Bone marrow (tissue), 2 donors: ENCODE measurements at places on chromosomes 3 and 15.

DNA sequence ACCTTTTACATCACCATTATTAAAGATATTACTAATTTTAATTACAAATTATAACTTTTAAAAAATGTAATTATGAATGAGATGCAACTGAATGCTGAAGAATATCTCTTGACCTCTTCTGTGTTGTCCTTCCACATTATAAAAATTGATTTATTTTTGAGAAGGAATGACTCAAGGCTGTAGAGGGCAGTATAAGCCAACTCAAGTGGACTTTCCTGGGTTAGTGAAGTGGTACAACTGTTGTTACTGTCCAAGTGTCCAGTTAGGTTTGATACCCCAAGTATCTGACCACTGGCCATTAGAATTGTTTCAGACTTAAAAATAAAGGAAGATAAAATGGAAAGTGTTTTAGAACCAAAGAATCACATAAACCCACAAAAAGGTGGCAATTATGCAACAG is 51.9 kb downstream of the BBX start:
- no peak for DNase-seq

GRCh38 chr3:160904691-160905090 is 148.7 kb downstream of the PPM1L start:
- no peak for DNase-seq

DNA sequence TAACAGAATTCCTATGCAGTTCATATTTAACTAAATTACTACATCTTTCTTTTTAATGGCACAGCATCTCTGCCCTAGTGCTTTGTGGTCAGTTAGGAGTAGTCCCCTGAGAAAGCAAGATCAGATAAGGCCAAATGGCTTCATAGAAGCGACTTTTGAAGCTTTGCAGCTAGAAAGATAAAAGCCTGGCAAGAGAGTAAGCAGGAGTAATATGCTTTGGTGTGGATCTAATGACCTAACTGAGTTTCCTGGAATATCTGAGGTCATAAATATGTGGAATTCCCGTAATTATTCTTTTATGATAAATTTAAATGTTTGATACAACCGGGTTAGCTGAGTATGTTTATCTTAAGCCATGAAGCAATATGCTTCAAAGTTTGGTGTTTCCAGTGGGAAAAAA is 374.9 kb upstream of the LRRC3B start:
- DNase-seq: no peak

- peak; percentile 79 for DNase-seq
These were observed 47.0 kb downstream of the OXNAD1 start for GRCh38 chr3:16311960-16312451.

DNA sequence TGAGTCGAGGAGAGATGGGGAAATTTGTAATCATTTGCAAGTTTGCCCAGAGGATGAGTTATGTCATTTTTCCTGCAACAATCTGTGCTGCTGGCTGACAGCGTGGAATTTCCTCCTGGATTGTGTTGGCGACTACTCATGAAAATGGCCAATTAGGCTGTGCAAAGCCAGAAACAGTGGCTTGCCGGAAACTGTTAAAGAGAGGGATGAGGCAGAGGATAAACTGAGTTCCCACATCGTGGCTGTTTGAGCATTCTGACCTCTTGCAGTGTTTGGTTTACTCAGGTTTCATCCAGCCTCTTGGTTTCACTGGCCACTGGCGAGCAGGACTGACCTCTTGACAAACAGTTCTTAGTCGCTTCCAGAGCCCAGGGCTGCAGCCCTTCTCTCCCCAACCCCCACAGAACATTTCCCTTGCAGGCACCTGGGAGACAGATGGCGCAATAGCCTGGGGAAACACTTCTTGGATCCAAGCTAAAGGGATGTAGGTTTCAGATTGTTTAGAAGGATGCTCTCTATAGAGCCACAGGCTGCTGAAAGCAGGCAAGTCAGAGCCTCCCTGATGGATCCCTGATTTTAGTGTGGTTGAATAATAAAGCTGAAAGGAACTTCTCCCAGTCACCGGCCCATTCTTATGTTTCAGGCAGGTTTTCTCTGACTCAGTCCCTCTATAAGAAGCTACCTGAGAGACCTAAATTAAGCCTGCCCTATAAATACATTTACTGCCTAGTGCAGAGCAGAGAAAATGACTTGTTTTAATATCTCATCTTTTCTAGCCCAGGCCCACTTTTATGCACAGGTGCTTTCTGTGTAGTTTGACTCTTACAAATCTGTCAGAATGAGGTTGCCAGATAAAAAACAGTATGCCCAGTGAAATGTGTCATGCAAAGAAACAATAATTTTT is 92.8 kb upstream of the UBE2E1 start:
- no peak for DNase-seq

DNA sequence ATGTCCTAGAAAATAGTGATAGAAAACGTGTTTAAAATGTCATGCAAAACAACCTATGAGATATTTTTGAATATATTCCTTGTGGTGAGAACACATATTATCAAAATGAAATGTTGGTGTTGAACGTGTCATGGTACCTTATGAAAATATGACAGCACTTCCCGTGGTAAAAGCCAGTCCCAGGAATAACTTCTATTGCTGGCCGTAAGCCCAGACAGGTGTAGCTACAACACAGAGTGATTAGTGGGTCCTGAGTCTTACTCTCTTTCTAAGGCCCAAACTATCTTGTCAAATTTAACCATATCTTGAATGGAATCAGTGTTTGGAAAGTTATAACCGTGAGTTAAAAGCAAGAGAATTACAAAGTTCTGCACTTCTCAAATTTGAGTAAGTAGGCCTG is 24.1 kb downstream of the RARB start:
- no peak for DNase-seq

DNA sequence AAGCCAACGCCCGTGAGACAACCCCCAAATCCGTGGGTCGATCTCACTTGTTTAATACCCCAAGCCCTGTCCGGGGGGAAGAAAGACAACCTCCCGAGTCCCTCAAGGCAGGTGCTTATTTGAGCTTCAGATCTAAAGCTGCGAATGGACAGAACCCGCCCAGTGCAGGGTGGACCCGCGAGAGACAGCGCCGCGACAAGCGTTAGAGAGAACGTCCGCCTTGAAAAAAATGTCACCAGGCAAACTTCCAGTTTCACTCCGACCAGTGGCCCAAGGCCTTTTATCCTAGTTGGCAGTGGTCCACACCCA is 740 bp upstream of the OXSR1 start:
- DNase-seq: no peak

DNA sequence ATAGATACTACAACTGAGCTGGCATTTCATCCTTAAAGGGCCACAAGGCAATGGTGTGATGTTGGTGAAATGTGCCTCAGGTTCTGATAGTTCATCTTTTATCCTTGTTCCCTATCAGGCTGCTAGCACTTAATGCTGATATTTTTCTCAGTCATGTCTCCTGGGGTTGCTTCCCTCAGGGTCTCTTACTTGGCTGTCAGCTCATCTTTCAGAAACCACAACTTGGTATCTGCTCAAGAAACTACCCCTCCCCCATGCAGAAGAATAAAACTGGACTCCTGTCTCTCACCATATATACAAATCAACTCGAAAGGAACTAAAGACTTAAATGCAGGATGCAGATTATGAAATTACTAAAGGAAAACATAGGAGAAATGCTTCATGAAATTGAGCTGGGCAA is 308.1 kb downstream of the CHST2 start:
- DNase-seq: no peak

DNA sequence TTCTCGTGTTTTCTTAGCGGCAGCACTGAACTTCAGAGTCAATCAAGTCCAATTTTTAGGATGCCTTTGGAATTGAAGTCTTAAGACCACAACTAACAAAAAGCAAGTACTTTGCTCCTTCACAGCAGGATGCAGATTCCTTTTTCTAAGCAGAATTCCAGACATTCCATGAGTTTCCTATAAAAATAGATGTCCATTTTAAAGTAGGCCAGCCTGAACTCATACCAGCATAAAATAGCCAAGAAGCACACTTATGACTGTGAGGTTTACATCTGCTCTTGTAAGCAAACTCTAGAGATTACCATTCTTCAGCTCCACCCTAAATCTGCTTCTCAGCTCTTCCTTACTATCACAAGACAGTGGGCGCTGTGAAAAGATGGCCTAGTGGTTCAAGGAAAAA is 85.8 kb downstream of the THBS1 start:
- no peak for DNase-seq

DNA sequence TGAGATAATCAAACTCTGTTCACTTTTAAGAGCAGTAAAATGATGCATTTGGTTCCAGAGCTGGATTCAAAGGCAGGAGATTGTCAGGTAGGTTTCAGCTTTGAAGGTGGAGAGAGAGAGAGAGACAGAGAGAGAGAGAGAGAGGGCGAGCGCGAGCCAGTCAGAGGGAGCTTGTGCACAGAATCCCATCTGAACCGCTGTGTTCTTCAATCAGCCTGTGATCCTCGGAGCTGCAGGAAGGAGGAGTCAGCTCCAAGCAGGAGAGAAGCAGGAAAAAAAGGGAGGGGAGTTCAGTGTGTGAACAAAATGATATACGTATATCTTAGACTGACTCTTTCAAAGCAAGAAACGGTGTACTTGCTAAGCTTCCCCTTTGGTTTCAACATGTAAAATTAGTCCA is at the start of gene GPR149:
GPR149 (minus strand) TSS at position 177 of the 400 bp plus-strand sequence. CDS start 575 bp downstream, outside the sequence.
- DNase-seq: no peak

- no peak for DNase-seq
These were observed 824.6 kb upstream of the SEMA6D start for GRCh38 chr15:46892621-46893160.

DNA sequence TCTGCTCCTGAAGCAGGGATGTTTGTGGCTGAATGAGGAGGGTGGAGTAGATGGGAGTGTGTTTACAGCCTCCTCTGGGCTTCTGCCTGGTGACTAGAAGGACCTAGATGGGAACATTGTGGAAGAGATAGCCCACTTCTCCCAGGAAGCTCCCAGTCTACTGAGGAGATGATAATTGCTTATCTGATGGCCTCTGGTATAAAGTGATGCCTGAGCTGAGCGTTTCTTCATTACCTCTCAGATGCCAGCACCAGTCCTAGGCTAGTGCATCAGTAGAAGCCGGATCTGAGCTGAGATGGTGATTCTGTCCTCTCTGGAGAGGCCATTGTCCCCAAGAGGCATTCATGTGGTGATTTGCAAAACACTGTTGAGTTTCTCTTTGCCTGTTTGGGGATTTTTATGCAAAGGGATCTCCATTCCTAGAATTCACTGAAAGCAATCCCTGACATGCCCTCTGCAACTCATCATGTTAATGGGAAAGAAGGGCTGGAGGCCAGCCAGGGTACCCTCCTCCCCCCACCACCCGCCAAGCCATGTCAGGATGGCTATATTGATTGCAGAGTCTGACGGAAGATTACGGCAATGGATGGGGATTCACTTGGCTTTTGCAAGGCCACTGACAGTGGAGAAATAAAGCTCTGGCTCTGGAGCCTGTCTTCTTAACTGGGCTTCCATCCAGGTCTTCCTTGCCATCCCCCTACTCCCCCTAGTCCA is 166.4 kb upstream of the ROPN1 start:
- no peak for DNase-seq
